ENCODE measurements at places on chromosomes 12 and 14.
A peak's percentile ranks its signal among the peaks of the same experiment; 100 is the strongest.

DNA sequence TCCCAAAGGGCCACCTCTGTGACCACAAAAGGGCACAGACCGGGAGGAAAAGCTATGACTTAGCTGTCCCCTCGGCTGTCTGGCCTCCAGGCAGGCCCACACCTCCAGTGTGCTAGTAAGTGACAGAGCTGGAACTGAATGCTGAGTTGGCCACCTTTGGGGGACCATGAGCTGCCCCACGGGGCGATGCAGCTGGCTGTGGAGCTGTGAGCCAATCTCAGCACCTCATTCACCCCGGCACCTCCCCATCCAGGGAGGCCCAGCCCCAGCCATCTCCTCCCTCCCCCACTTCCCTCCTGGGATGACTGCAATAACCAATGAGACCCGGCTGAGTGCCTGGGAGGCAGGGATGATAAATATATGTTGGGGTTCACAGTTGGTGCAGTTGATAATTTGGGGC is 12.2 kb upstream of the TESC start:
- no peak for DNase-seq

DNA sequence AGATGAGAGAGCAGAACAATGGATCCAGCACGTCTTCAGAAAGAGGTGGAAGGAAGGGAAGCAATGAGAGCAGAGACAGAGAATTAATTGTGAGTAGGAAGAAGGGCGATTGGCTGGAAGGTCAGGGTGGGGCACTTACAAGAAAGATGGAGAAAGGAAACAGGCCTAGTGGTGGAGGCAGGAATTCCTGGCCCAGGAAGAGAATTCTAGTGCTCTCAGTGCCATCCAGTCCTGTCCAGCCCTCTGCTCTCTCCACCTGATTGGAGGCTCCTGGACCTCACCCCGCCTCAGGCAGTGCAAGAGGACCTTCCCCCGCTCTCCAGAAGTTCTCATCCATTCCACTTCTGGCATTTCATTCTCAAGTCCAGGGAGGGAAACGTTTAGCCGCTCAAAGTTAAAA is 43.0 kb downstream of the NGB start:
- DNase-seq = no peak

DNA sequence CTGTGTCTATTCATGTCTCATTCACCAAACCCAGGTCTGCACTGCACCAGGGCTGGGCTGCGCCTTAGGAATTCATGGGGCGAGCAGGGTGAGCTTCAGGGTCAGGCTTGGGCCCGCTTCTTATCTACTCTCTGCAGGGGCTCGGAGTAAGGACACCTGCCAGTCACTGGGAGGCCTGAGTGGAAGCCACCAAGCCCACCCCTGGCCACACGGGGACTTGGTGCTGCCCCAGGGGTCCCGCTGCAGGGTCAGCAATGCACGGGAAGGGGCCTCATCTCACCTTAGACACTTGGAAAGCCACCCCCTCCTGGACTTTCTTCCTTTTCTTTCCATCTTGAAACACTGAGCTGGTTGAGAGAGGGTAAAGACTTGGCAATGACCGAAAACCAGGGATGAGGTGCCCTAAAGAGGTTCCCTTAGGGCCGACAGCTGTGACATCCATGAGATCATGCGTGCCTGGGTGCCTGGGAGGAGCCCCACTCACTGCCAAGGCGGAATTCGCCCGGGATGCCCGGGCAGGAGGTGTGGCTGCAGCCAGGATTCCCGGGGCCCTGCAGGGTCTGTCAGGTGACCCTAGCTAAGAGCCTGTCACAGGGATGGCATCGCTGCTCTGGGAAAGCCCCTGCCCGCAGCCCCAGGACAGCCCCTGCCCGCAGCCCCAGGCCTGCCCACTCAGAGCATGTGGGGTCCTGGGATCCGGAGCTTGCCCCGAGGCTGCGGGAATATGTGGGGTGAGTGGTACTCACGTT is 45.5 kb upstream of the EML1 start:
- DNase-seq = no peak

DNA sequence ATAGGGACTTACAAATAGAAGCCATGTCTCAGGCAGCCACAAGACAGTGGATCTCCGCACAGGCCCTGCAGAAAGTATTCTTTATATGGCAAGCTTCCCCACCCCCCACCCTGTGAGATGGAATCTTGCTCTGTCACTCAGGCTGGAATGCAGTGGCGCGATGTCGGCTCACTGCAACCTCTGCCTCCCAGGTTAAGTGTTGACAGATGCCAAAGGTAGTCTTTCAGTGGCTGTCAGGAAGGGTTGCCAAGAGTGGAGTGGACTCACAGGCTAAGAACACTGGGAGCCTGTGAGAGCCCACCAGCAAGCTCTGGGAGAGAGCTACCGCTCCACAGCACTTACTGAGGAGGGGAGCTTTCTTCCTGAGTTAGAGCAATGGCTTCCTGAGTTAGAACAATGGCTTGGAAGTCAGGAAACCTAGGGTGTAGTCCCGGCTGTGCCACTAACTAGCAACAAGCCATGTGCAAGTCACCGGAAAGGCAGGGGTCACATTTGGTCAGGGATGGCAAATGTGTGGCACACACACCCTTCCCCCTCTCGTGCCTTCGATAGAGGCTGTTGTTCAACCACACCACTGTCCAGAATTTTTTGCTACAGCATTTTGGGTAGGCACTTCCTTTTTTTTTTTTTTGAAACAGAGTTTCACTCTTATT is 2.6 kb downstream of the RNASE1 start:
- no peak for DNase-seq

- DNase-seq = no peak
Observed at GRCh38 chr12:1948883-1949282, 30.4 kb upstream of the CACNA2D4 start.

DNA sequence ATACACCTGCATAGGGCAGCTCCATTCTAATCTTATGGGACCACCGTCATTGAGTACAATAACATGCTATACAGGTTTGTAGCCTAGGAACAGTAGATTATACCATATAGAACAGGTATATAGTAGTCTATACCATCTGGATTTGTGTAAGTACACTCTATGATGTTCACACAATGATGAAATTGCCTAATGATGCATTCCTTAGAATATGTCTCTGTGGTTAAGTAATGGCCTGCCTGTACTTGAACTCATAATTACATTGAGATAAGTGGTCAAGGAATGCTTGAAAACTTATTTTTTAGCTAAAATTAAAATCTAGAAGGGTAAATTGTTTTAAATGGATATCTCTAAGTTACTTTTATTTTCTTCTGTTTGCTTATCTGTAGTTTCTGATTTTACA is 152.7 kb downstream of the SRGAP1 start:
- no peak for DNase-seq

DNA sequence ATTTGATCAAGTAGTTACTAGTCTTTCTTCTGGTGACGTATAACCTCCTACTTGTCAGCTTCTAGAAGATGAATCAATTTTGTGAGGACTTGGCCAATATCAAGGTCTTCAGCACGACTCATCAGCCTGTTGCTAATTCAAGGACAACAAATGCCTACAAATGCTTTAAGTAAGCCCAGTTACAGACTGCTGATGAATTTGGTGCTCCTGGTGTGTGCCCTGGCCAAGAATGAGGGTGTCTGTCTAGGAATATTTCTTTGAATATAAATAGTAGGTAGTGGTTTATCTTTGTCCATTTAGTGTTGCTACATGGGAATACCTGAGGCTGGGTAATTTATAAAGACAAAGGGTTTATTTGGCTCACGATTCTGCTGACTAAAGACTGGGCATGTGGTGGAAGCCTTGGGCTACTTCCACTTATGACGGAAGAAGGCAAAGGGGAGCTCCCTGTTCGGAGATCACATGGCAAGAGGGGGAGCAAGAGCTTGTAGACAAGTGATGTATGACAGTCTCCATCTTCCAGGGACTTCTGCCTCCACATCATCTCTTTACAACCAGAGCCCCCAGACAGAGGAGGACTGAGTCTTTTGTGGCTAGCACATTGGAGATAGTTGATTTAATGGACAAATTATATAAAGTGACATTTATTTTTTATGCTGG is 180.2 kb downstream of the CRADD start:
- no peak for DNase-seq

DNA sequence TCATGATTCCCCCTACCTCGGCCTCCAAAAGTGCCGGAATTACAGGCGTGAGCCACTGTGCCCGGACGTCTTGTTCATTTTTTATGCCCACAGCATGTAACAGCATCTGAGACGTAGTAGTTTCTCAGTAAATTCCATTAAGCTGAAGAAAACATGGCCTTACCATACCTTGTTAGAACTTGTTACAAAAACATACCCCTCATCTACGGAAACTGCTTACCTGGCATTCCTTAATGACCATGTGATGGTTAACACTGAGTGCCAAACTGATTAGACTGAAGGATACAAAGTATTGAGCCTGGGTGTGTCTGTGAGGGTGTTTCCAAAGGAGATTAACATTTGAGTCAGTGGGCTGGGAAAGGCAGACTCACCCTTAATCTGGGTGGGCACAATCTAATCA is 186.8 kb downstream of the CEP128 start:
- DNase-seq = no peak

GRCh38 chr12:66776974-66777373 is 98.1 kb upstream of the GRIP1 start:
- DNase-seq = no peak

DNA sequence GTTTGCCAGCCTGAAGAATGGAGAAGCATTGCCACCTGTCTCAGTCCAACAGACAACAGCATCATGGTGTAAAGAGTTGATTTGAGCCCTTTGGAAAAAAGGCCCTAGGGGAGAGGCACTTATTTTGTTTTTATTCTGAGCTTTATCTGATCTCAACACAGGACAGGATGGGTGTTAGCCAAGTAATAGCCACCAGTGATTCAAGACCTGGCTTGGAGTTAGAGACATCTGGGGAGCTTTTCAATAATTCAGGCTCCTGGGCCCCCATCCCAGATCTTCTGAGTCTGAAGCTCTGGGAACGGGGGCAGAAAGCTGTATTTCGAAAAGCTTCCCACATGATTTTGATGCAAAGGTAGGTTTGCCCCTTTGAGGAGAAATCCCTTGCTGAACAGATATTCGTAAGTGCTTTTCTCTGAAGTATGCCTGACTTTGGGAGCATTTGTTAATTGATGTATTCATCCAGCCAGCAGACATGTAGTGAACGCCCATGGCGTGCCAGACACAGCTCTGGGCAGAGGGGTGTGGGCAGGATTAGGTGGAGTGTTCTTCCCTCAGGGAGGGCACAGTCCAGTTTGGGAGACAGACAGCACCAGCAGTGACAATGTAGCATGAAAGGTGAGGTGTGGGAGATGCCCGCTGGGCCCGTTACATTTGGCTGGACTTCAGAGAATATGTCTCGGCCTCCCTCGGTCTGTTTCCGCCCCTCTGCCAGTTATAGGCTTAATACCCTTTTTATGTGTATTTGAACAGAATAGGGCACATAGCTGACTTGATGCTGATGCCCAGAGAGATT is 72.5 kb downstream of the TSPAN9 start:
- no peak for DNase-seq

DNA sequence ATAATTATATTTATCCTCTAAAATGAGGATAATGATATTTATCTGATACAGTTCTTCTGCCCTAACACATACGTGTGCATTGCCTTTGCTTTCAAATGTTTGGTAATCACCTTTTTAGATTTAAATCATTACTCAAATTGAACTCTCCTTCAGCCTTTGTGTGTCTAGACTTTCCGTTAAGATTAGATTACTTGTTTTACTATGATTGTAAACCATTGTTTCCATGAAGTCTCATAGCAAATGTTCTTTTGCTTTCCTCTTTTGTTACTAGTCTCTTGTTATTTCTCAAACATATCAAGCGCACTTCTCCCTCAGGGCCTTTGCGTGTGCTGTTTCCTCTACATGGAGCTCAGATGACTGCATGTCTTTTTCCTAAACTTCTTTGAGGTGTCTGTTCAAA is 63.7 kb downstream of the ETV6 start:
- no peak for DNase-seq

- DNase-seq = peak; percentile 99
Observed at GRCh38 chr12:87439990-87440827, 589.0 kb downstream of the C12orf50 start.

- DNase-seq = no peak
Observed at GRCh38 chr12:51470116-51470515, 45.5 kb downstream of the SLC4A8 start.

DNA sequence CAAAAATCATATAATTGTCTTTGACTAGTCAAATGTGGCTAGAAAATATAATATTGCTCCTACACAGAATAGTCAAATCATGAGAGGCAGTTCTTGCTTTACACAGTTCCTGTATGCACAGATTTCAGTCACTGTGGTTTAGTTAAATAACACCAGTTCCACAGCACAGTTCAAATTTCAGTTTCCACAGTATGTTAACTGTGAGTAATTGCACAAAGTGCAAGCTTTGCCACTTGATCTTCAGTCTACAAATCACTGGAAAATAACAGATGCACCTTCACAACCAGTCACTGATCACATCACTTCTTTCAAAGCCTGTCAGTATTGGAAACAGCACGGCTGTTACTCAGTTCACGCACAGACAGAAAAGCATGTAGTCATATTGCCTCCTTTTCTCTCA is 38.7 kb downstream of the KCNH5 start:
- DNase-seq = no peak

GRCh38 chr14:92922883-92923743 is at the start of gene CHGA:
Gene CHGA, plus strand, starts transcription at chr14:92923150. Its CDS starts 210 bp downstream, at chr14:92923360.
- no peak for DNase-seq

DNA sequence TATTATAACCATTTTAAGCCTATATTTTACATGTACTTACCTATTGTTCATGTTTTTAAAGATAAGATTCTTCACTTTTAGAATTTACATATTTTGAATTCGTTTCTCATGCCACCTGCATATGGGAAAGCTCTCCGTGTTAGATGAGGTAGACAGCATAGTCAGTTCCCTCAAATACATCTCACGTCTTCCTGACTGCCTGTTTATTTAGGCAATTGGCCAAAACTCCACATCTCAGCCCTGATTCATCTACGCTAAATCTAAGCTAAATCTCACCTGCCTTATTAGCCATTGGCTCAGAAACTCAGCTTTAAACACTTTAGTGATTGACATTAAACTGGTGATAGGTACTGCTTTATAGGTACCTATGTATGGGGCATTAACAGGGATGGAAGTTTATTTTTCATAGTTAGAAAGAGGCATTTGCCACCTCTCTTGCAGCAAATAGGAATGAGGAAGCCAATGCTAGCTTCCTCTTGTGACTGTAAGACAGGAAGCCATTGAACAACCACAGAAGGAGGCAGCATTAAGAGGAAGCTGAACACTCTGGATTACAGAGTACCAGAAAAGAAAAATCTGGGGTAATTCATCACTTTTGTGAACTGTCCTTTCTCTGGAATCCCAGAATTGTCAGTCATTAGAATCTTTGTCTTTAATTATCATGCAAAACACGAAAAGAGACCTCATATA is 111.9 kb downstream of the LRFN5 start:
- DNase-seq = no peak

DNA sequence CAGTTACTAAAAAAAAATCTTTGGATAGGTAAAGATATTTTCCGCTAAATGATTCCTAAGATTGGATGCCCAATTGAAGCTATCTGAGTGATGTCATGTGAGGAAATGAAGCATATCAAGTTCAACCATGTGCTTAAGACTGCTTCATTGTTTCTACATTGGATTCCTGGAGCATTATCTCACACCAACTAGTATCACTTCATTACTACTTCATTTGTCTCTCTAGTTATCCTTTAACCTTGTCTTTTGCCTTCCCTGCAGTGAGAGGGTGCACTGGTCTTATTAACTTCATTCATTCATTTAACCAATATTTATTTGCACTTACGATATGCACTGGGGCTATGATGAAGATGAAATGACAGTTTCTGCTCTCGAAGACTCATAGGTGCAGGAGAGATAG is 198.1 kb downstream of the SLC38A4 start:
- peak; percentile 91 for DNase-seq

All from epithelial cell of proximal tubule (primary cell).